SHP77 treated with DMSO at 0.1 percent for 48 hours (cell line): ENCODE measurements at places on chromosomes 2 and 18.

GRCh38 chr2:43397821-43398220 is 171.4 kb upstream of the ZFP36L2 start:
- no peak for DNase-seq

DNA sequence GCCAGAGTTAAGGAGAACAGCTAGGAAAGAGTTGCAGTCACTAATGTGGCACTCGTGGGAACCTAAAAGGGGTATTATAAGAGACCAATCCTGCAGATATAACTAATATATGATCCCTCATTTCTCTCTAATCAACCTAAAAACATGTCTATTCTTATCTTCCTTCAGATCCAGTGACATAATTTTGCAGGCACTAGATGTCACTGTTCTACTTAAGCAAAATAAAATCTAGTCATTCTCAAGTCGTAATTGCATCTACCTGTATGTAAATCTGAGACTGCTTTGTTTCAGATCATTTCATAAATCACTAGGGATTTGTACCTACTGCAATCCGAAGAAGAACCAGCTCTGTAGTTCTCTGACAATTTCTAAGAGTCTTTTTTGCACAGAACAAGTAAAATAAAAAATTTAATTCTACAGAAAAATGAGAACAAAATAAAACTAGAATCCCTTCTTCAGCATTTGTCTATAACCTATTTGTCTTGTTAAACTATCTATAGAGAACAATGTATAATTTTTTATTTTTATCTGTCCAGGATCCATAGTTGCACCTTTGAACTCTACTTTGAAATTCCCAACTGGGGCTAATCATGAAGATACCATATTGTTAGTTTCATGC is 56.5 kb upstream of the ERBB4 start:
- DNase-seq = peak; percentile 34

DNA sequence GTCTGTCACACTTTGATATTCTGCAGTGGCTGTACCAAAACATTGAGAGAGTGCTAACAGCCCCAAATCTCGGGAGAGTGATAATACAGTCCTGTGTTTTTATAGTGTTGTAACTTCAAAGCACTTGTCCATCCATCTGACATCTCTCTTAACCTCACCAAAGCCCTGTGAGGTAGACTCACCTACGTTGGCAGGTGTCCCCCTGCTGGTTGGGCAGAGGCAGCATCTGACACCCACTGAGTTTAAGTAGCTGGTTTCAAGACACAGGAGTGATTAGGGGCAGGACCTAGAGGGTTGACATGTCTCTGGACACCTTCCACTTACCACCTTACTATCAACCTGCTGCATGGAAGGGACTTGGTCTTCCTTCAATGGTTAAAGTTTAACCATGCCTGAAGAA is 22.9 kb downstream of the COLEC12 start:
- no peak for DNase-seq

GRCh38 chr2:41924709-41925408 is 123.0 kb upstream of the PKDCC start:
- DNase-seq = no peak

DNA sequence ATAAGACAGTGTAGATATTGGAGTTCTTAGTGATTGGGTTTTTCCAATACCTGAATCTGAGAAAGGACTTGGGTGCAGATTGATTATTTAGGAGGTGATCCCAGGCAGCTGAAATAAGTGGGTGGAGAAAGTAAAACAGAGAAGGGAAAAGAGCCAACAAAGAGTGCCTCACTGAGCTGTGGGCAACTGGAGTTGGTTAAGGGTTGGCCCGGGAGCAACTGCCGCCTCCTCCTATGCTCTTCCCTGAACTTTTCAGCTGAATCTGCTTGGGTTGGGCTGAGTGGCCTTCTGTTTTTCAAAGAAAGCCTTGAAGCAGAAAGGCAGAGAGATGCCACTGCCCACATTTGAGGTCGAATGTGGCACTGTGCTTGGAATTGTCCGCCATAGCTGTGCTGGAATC is 20.9 kb upstream of the CCDC150 start:
- no peak for DNase-seq

- DNase-seq = peak; percentile 65
Observed at GRCh38 chr2:196601430-196602306, 37.8 kb upstream of the CCDC150 start.

- no peak for DNase-seq
Observed at GRCh38 chr2:118103951-118104940, 16.0 kb downstream of the INSIG2 start.

GRCh38 chr2:239929504-239929903 is 95.6 kb downstream of the NDUFA10 start:
- no peak for DNase-seq
